ENCODE measurements at places on chromosomes 13 and 19. TPM values are rescaled to one million over a fixed set of nuclear protein-coding genes. Genes with fewer than 3 reads are reported as not detected.

The OR7A5 gene
- not detected for total RNA-seq

The MAP3K10 gene
- 18.8 TPM for total RNA-seq

The SMIM44 gene
- not detected for total RNA-seq

The CALR3 gene
- total RNA-seq: not detected

The F10 gene
- not detected for total RNA-seq

DNA sequence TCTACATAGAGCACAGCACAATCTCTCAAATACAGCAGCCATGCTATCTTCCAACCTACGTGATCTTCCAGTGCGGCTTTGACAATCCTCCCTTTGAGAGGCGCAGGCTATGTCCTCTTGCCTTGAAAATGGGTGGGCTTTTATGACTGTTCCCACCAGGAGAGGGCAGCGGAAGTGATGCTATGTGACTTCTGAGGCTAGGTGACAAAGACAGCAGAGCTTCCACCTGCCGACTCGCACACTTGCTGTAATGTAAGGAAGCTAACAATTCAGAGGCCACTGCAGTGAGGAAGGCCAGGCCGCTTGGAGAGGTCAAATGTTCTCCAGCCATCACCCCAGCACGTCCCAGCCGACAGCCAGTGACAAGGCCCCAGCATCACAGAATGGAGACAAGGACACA lies 65.8 kb downstream of the MRPL57 start:
- no peak for DNase-seq

GRCh38 chr19:39524495-39524894 lies 8.2 kb downstream of the EID2B start:
- no peak for DNase-seq

DNA sequence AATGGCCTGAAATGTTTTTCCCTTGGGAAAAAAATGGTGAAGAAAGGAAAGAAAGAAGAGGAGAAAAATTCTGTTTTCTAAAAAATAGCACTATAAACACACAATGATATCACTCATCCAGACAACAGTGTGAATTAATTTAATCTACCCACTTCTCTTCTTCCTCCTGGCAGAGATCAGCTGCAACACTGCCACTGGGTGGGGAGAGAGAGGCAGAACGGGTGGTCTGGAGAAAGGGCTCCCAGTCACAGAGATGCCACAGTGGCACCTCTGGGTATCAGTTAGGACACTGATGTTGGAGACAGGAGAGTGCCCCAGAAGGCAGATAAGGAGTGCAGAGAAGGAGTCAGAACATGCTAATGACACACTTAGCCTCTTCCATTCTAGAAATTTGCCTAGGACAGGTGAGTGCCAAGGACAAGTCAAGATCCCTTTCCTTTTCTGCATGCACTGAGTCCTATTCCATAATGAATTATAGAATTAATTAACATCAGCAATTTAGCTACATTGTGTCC lies 168.6 kb downstream of the SUCLA2 start:
- no peak for DNase-seq

- no peak for DNase-seq
Observed at GRCh38 chr13:30266756-30267155, 40.6 kb downstream of the KATNAL1 start.

DNA sequence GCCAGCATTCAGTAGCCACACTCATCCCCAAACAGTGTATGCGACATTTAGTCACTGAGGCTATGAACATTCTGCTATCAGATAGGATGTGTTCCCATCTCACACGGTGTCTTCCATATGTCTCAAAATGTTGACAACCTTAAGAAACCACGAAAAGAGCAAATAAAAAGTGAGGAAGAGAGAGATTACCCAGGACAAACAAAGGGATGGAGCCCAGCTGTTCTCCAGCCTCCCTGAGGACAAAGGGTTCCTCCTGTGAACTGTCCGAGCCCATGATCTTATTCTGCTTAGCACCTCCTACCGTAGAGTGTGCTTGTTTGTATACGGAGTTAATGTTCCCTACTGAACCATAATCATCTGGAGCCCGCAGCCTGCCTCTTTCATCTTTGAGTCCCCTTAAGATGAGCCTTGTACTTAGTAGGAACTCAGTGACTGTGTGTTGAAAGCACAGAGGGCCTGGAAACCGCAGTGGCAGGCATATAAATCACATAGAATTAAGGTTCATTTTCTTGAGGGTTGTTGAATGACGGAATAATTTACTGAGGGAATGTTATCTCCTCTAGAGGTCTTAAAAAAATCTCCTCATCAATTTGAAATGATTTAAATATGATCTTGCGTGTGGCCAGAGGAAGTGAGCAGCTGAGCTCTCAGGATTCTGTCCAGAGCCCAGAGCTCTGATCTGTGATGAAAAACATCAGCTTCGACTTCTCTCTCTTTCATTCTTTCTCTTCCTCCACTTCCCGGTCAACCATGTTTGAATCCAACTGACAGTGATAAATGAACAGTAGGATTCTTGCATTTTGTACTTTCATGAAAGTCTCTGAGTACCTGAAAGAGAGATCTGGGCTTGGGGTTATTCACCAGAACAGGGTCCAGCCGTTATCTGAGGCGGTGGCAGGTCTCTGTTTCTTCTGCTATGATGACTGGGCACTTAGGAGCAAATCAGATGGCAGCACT lies 200.5 kb downstream of the KLF5 start:
- DNase-seq: no peak

GRCh38 chr19:28828276-28828870 lies 384.6 kb downstream of the UQCRFS1 start:
- no peak for DNase-seq

DNA sequence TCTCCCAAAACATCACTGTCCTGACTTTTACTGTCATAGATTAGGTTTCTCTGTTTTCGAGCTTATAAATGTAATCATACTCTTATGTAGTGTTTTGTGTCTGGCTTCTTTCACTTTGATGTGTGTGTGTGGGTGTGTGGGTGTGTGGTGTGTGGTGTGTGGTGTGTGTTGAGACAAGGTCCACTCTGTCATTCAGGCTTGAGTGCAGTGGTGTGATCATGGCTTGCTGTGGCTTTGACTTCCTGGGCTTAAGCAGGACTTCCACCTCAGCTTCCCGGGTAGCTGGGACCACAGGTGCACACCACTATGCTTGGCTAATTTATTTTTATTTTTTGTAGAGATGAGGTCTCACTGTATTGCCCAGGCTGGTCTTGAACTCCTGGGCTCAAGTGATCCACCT lies 59.6 kb downstream of the PDS5B start:
- no peak for DNase-seq

GRCh38 chr13:69579351-69579750 lies 528.3 kb upstream of the ATXN8OS start:
- no peak for DNase-seq

- DNase-seq: no peak
Observed at GRCh38 chr19:3625996-3626472, 556 bp downstream of the CACTIN start.

- DNase-seq: no peak
Observed at GRCh38 chr13:46846726-46847125, 49.8 kb upstream of the ESD start.

DNA sequence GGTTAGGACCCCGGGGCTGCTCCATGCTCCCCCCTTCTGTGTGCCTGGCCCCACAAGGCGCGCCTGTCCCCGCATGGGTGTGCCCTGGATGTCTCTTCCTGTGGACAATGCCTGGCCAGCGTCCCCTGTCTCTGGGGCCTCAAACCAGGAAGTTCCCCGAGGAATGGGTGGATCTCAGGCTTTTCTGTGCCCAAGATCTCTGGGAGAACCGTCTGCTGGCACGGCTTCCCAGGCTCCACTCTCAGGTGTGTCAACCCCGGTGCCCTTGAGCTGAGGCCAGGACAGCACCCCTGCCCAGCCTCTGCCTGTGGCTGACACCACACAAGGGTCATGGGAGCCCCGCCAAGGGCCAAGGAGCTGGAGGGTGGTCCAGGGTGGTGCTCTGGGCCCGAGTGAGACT lies 15.7 kb downstream of the ZNF444 start:
- DNase-seq: no peak

GRCh38 chr19:18589380-18590272 lies 1.0 kb downstream of the REX1BD start:
- DNase-seq: peak; percentile 58

DNA sequence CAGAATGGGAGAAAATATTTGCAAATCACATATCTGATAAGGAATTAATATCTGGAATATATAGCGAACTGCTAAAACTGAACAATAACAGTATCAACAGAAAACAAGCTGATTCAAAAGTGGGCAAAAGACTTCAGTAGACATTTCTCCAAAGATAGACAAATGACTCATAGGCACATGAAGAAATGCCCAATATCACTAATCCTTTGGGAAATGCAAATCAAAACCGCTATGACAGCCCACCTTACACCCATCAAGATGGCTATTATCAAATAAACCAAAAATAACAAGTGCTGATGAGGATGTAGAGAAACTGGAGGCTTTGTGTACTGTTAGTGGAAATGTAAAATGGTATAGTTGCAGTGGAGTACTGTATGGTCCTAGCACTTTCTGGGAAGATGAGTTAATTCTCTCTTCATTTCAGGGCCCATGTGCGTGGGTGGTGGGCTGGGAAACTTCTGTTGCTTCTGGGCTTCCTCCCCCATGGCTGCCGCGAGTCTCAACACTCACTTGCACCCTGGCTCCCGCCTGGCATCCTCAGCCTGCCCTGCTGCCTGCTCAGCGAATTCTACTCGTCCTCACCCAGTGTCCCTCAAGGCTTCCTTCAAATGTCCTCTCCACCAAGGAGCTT lies 12.4 kb upstream of the GJA3 start:
- DNase-seq: no peak

GRCh38 chr13:102776271-102776670 lies 2.7 kb upstream of the TEX30 start:
- DNase-seq: no peak

GRCh38 chr13:59103004-59103768 lies 1060.5 kb downstream of the DIAPH3 start:
- DNase-seq: no peak

DNA sequence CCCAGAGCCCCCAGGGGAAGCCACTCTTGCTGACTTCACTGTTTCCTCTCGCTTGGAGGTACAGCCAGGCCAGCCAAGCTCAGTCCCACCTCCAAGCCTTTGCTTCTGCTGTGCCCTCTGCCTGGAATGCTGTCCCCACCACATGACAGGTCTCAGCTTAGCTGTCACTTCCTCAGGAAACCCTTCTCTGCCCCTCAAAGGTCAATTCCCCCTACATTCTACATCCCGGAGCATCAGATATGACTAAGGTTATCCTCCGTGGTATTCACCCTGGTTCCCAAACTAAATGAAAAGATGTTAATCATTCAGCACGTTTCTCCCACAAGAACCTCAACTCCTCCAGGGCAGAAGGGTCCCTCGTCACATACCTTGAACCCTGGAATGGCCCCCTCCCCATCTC lies 53.5 kb downstream of the PTPRS start:
- DNase-seq: no peak

DNA sequence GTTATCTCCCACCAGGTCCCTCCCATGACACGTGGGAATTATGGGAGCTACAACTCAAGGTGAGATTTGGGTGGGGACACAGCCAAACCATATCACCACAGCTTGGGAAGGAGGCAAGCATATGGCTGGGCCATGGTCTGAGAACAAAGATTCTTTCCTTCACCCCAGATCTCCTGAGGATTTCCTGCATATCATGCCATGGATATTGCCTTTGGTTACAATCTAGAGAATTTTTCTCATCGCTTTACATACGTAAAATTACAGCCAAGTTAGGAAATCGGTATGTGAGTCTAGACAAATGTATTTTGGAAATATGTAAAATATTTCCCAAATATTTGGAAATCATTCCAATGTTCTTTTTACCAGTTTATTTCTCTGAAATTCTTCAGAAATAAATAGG lies 398.3 kb downstream of the RFC3 start:
- DNase-seq: no peak

DNA sequence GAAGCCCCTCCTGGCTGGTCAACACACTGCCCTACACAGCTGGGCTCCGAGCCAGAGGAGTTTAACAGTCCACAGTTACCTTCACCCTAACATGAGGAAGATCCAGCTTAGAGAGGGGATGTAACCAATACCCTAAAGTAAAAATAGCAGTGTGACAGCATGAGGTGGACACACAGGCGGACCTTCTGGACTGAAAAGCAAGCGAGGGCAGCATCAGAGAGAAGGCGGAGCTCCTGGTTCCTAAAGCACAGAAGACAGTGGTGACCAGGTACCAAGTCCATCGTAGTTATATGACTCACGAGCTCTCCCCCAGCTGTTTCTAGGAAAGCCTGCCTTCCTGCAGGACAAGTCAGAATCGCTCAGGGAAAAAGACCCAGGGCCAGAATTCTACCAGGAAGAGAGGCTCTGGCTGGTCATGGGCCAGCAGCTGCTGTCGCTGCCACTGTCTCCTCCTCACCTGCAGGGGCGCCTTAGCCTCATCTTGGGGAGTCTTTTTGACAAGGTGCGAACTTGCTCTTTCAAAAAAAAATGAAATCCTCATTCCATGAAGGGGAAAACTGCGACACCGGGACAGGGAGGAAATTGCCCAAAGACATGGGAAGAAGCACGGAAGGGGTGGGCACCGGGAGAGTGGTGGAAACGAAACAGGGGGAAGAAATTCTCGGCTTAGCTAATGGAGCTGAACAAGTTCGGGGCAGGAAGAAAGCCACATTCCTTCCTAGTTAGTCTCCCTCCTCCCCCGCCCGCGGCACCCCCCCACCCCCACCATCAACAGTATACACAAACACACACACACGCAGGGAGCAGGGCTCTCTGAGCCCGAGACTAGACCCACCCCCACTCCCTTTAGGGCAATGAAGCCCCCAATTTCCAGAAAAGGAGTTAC lies 1.7 kb downstream of the ELL start:
- peak; percentile 55 for DNase-seq

DNA sequence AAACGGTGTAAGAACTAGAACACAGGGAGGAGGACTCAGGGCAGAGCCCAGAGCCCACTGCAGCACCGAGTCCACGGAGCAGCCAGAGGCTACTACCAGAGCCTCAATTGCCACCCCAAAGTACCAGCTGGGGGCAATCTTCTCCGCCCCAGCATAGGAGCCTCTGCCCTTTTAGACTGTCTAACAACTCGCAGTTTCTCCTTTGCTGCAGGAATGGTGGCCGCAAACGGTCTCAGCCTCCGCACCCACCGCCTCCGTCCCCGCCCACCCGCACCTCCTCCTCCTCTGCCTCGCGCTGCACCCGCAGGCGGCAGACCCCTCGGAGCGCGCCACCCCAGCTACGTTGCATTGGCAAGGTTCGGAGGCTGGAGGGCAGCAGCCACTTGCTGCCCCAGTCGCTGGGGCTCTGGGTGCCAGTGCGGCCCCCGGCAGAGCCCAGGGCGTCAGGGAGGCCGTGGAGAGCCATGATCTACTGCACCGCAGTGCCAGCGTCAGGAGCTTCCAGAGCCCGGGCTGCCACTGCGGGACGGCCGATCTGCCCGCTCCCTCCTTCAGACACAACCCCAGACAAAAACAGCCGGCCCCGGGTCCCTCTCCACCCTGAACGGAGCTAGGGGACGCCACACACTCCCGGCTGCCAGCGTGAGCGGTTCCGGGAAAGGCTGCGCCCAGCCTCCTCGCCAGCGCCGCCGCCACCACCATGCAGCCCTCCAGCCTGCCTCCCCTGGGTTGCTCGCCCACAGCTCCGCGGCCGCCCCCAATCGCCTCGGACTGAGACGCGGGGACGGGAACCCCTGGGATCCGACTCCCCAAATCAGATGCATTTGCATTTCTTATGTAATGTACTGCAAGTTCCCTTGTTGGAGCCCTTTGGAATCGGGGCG lies 1.8 kb downstream of the FGF14 start:
- DNase-seq: peak; percentile 7

GRCh38 chr13:99237981-99238662 lies 20.1 kb downstream of the GPR18 start:
- DNase-seq: peak; percentile 22

Data from activated T-cell treated with anti-CD3 and anti-CD28 coated beads, Interleukin-2, amount 50 U/mL, for 4 hours (primary cell).